ENCODE measurements at places on chromosomes 1 and 21.

GRCh38 chr1:158140764-158141192 lies 39.9 kb upstream of the CD1D start:
- no peak for DNase-seq

- DNase-seq, result no peak
Observed at GRCh38 chr21:31473685-31474345, 129.8 kb upstream of the TIAM1 start.

DNA sequence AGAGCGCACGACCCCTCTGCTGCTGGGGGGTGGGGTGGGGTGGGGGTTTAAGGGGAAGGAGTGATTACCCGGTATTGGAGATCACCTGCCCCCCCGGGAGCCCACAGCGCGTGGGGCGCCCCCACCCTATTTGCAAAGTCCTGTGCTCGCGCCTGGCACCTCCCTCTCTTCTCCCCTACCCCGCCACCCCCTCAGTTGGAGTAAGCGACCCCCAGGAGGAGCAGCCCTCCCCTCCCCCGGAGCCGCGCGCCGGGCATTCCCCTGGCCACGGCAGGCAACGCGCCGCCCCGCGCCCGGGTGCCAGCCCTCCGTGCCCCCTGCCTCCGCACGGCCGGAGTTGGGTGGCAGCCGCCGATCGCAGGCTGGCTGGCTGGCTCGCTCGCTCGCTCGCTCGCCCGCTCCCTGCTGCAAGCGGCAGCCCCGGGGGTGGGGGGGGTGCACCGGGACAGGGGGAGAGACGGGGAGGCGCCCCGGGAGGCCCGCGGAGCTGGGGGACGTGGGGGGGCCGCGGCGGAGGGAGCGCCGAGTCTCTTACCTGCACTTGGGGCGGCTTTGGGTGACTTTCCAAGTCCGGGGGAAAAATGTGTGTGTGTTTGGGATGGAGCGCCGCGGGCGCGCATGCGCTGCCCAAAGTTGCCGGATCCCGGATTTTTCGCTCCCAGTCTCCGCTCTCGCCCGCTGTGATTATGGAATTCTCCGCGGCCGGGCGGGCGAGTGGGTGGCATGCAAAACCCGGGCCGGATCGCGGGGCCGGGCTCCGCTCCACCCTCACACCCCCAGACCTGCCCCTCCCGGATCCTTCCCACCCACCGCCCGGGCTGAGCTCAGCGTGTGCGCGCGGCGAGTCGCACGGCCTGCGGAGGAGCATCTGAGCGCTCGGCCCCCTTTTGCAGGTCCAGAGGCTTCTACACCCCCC lies at the start of gene CASZ1:
Gene CASZ1 (minus strand): TSS at position 618 of the 916 bp plus-strand sequence. CDS start 102,757 bp downstream, outside the sequence.
- DNase-seq, result peak; percentile 99

- DNase-seq, result no peak
Observed at GRCh38 chr1:89542345-89542744, 17.7 kb downstream of the LRRC8B start.

- no peak for DNase-seq
Observed at GRCh38 chr1:30043256-30043655, 680.1 kb downstream of the MATN1 start.

GRCh38 chr1:228294717-228295116 lies 86.9 kb downstream of the OBSCN start:
- DNase-seq, result no peak

- DNase-seq, result peak; percentile 82
Observed at GRCh38 chr1:204763773-204764427, 78.4 kb upstream of the LRRN2 start.

DNA sequence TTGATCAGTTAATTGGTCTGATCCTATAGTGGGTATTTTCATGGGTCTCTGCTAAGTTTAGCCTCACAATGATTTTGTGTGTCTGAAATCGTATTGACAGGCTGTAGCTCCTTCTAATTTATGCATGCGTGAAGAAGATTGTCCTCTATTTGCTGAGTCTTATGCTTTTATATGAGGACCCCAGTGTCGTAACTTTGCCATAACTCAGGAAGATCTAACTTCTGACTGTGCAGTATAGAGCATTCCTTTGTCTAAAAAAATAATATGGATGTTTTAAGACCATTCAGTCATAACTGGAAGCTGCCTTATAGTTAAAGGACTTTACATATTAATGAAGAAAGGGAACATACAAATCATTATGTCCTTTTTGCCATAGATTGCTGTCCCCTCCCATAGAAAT lies 73.3 kb downstream of the CAMTA1 start:
- no peak for DNase-seq

DNA sequence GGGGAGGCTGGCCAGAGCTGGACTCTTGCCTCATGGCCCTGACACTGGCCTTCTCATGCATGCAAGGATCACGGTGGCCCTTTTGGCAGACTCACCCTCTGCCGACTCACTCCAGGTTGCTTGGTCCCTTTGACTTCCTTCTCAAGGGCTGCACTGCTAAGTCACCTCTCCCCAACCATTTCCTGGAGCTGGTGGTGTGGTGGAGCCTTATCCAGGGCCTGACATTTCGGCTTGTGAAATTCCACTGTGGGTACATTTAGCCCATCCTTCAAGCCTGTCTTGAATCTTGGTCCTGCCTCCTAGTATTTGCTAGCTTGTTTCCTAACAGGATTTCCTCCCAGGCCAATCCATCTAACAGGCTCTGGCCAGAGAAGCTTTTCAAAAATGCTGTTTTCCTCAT lies 52.6 kb upstream of the JUN start:
- DNase-seq, result no peak

DNA sequence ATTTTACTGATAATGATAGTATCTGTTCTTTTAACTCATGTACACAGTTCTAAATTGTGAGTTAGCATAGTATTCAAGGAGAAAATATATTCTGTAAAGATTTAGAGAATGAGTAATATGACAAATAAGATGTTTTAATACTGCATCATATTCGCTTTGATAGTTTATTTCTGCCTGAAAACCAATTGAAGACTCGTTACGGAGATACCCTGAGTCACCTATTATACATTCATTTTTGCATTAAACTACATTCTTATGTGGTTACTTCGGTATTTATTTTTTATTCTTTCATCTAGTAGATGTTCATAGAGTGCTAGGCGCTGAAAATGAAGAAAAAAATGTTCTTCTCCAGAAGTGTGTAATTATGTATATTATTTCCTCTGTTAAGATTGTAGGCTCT lies 5.3 kb downstream of the UHMK1 start:
- peak; percentile 42 for DNase-seq

All from AG08396 (cell line).